Activated naive CD4-positive, alpha-beta T cell treated with Interleukin-2 at 50 U/mL for 16 hours (primary cell): ENCODE measurements at places on chromosomes 6 and 20.

- DNase-seq = no peak
Measured at GRCh38 chr6:41367700-41368099, 32.3 kb downstream of the NCR2 start.

DNA sequence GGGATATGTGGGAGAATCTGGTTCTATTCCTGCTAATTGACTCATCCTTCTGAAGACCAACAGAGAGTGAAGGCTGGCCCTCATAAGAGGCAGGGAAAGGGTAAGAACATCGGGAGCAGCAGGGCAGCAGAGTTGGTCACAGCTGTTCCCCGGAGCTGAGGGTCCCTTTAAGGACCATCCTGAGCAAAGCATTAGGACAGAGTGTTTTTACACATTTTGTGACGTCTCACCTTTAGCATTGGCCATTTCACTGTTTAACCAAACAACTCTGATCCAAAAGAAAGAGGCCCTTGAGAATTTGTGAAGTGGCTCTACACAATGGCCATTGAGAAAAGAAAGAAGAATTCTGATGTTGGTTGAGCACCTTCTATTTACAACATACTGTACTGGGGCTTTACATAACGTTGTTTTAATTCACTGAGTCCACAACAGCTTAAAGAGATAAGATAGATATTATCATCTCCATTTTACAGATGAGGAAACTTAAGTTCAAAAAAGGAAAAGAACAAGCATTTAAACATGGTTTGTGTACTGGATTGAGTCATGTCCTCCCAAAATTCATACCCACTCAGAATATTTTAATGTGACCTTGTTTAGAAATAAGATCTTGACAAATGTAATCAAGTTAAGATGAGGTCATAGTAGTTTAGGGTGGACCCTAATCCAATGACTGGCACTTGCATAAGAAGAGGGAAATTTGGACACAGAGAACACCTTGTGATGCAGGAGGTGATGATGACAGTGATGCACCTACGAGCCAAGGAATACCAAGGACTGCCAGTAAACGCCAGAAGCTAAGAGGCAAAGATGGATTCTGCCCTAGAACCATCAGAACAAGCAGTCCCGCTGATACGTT is 62.0 kb downstream of the VGLL2 start:
- no peak for DNase-seq

DNA sequence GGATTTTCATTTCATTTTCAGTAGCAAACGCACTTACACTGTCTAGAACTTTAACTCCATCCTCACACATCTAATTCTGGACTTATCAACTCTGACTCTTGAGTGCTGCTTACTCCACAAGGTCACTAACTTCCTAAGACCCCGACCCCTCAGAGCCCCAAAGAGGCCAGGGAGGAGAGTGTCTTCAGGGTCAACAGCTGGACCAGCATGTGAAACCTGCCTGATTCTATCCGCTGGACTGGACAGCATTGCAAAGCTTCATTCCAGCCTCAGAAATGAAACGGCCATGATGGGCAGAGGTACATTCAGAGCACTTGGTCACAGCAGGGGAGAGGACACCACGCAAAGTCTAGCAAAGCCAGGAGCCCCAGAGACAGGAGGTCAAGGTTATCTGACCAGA is 9.1 kb downstream of the RNASET2 start:
- DNase-seq = no peak

- no peak for DNase-seq
Measured at GRCh38 chr6:168219804-168220203, 99.8 kb downstream of the DACT2 start.

- no peak for DNase-seq
Measured at GRCh38 chr6:3808759-3809514, 40.2 kb upstream of the FAM50B start.

DNA sequence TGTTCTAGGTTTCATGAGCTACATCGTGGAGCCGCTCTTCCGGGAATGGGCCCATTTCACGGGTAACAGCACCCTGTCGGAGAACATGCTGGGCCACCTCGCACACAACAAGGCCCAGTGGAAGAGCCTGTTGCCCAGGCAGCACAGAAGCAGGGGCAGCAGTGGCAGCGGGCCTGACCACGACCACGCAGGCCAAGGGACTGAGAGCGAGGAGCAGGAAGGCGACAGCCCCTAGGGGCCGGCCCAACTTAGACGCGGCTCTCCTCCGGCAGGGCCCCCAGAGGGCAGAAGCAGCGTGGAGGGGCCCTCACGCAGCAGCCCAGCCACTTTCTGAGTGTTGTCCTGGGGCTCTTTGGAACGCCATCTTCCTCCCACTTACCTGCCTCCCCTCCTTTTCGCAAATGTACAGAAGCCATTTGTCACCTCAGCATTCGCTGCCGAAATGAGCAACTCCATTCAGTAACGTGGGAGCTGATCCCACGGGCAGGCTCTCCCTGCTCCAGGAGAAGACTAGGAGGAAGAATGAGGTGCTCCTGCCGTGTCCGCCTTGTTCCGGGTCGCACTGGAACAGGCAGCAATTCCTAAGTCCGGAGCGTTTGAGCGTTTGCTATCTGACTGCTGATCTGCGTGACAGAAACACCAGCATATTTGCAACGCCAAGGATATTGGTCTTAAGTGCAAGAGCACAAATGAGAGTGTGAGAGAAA is 58.4 kb downstream of the MTFR2 start:
- DNase-seq = no peak

- DNase-seq = no peak
Measured at GRCh38 chr6:81820980-81821379, 68.5 kb upstream of the TENT5A start.

DNA sequence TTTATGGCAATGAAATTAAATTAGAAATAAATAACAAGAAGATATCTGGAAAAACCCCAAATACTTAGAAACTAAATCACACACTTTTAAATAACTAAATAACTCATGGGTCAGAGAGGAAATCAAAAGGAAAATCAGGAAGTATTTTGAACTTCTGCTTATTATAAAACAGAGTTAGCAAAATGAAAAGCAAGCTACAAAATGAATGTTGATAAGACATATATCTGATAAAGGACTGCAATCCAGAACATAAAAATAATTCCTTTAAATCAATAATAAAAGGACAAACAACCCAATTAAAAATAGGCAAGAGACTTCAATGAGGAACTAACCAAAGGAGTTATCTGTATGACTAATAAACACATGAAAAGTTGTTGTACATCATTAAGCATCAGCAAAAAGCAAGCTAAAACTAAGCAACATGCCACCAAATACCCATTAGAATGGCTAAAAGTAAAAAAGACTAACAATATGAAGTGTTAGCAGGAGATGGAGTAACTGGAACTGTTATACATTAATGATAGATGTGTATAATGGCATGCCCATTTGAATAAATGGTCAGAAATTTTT is 38.9 kb upstream of the STMND1 start:
- no peak for DNase-seq

GRCh38 chr6:53706525-53706924 is 41.0 kb upstream of the KLHL31 start:
- no peak for DNase-seq

DNA sequence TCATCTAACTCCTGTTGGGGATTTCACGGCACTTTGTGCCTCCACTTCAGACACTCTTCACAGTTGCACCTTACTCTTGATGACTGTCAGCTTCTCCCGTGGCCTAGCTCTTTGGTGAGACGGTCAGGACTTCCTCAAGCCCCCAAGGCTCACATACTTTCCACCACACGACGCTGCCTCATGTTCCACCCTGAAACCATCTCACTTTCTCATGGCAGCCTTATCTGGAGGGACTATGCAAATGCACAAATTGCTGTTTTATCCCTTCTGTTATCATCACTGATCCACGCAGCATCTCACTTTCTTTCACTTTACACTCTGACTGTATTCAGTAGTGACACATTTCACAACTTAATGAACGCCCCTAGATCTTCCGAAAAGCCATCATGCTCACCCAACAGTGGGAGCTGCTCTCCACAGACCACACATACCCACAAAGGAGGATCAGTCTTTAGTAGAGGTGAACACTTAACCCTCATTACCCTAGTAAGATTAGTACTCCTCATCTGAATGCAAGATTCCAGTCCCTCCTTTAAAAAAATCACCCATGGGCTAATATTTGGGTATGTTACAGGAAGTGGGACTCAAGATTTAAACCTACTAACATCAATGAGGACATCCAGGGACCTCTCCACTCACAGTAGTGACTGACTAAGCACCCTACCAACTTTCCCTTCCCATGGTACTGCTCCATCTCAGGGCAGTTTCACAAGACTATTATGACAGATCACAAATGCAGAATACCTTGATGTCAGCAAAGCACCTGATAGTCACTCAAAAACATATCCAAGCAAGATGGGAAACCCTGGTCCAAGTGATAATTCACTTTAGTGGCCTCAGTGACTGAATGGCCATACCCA is 35.4 kb downstream of the FYN start:
- peak; percentile 65 for DNase-seq

DNA sequence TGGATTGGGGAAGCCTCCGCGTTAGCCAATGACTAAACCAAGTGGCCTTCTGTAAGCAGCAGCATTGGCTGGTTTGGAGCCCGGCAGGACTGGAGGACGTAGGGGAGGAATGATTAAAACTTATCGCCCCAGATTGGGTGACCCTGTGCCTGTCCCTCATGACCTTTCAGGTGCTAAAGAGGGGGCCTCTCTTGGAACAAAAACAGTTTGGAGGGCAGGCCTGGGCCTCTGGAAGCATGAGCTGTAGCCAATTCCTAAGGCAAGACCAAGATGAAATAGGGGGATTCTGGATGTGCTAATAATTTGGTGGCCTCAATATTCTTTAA is 1.4 kb downstream of the GMPR start:
- DNase-seq = no peak

DNA sequence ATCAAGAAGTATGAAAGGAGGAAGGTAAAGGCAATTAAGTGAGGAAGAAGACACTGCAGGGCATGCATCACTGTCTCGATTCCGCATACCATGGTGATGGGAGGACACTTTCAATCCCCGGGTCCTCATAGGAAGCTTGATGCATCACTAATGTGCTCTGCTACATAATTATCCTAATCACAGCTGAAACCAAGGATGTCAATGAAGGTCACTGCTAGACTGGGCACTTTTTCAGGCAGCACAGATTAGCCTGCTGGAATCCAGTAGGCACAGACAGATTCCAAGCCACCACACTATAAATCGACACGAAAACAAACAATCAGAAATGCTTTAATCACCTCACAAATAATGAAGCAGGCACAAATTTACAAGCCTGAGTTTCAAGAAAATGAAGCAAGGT is 206.7 kb downstream of the KIF16B start:
- DNase-seq = no peak

DNA sequence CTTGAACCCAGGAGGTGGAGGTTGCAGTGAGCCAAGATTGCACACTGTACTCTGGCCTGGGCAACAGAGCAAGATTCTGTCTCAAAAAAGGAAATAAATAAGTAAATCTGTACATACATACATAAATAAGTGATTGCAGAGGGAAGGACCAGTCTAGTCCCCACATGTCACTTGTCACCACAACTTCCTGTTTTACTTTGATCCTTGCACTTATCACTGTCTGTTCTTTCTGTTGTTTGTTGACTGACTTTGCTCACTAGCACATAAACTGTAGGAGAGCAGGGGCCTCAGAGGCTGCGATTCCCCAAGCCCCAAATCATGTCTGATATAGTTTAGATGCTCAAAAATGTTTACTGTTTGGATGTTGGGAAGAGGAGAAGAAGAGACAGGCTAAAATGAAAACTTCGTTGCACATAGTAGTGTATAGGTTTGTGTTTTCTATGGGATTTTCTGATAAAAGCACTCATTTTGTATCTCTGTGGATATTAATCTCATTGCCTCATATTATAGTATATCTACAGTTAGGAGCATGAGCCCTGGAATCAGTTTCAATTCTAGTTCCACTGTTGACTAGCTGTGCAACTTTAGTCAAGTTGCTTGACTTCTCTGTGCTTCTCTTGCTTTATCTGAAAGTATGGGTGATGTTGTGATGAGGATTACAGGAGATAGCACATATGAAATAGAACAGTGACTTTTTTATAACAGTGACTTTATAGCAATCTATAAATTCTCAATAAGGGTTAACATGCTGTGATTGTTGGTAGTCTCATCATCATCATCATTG is 165.0 kb downstream of the TBC1D7 start:
- DNase-seq = no peak

DNA sequence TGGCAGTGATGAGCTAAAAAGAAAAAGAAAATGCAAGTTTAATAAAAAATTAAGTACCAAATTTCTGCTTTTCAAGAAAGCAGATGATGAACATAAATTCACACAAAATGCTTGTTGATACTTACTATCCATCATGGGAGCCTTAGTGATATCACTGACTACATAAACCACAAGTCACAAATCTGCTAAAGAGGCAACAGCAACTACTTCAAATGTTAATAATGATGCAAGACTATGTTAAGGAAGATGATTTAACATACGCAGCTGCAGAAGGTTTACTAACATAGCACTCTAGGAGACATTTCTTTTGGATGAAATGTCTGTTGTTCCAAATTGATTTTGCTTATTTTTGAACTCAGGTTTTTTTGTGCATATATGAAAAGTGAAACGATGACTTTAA is 18.6 kb downstream of the FYN start:
- DNase-seq = no peak

DNA sequence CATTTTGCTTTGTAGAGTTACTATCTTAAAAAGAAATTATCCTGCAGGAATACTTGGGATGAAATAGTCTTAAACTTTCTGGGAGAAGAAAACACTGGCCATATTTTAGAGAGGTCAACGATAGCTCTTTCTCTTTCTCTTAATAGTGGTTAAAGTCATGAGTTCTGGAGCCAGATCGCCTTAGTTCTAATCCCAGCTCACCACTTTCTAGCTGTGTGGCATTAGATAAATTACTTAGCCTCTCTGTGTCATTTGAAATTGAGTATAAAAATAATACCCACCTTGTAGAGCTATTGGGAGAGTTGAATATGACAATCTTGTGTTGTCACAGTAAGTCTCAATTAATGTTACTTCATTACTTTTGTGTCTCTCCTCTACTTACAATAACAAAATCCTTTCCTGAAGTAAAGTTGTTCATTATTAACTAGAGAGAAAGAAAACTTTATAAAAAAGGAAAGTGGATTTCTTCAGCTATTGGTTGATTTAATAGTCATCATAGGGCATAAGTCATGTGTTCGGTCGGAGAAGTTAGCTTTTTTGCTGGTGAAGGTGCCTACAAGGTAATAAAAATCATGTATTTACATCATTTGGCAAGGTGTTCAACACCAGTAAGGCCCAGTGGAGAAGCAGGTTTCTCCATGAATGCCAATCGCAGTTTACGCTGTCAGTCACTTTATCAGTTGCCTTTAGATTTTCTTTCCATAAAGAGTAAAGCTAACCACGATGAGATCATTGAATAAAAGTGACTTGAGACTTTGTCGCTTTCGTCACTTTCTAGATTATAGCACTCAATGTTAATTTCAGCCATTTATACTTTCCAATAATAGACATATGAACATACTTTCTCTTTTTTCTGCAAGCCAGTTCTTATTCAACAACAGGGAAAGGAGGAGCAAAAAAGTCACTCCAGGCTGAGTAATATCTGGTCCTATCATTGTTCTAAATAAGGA is 2.0 kb downstream of the NEDD9 start:
- DNase-seq = no peak
